Occipital lobe (tissue), 3 donors: ENCODE measurements at places on chromosomes 3 and 15. TPM values are rescaled to one million over a fixed set of nuclear protein-coding genes. Genes with fewer than 3 reads are reported as not detected.
A peak's percentile ranks its signal among the peaks of the same experiment; 100 is the strongest.

DNA sequence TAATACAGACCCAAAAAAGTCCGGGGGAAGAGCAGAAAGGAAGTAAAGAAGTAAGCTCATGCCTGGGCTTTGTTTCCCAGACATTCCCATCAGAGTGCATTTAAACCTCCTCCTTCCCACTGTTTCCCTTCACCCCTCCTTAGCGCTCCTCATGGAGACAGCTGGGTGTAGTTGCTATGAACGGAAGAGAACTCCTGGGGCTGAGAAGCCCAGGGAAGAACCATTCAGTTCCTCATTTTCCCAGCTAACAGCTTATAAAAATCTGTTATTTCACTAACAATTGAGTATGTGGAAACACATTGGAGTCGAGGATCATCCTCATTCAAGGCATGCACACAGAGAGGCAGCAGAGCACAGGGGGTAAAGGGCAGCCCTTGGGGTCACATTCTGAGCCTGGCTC lies 299.3 kb downstream of the SHQ1 start:
- DNase-seq: no peak

The FBXW12 gene
- 2.5 TPM for total RNA-seq

- no peak for DNase-seq
These were observed 515 bp downstream of the EPHA6 start for GRCh38 chr3:96814651-96815567.

GRCh38 chr3:129577925-129578786 lies 28.3 kb downstream of the PLXND1 start:
- DNase-seq: no peak

The CASR gene
- not detected for total RNA-seq

DNA sequence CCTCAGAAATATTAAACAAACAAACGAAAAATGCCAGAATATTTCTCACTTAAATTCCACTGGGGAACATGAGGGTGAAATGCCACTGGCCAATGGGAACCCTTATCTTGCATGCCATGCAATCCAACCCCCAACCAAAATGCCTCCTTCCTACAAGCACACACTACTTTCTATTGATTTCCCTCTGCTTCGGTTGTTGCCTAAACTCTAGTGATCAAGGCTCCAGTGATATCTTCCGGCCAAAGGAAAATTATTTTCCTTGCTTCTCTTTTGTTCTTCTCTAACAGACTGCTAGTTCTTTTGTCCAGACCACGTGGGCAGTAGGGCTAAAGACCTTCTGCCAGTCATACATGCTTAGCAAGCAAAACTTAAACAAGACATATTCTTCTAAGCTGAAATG lies 115.7 kb downstream of the TMCC1 start:
- no peak for DNase-seq

- no peak for DNase-seq
These were observed 94.0 kb downstream of the MDFIC2 start for GRCh38 chr3:70218471-70218870.

GRCh38 chr3:195063581-195064193 lies 207.3 kb downstream of the XXYLT1 start:
- DNase-seq: no peak

The GABRG3 gene
- total RNA-seq: 19.3 TPM

- DNase-seq: no peak
These were observed 4.5 kb upstream of the POPDC2 start for GRCh38 chr3:119664850-119665379.

DNA sequence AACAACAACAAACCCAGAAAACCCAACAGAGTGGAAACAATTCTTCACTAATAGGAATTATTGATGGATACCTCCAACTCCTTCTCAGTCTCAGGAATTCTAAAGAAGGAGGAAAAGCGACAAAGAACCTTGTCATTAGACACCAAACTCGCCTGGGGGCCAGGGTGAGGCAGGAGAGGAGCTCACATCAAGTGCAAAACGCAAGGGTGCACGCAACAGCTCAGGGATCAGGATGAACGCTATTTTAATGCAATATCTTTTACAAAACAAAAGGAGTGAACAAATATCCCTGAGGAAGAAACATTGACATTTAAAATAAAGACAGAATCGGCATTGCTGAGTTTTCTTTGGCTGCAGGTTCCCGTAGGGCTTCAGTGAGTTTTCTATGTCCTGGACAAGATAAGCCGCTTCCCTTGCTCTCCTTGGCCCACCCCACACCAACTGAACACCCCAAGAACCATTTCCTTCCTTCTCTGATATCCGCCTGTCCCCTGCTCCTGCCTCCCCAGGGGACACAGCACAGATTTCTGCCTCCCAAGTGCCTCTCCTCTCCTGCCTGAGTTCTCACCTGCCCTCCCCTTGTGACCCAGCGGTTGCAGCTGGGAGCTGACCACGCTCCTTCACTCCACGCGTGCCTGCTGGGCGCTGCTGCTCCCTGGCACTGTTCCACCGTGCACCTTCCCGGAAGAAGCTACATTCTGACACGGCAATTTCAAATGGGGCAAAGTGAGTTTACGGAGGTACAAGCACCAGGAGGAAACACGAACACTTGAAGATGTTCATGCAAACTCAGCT lies 63.0 kb downstream of the ATP10A start:
- DNase-seq: no peak

DNA sequence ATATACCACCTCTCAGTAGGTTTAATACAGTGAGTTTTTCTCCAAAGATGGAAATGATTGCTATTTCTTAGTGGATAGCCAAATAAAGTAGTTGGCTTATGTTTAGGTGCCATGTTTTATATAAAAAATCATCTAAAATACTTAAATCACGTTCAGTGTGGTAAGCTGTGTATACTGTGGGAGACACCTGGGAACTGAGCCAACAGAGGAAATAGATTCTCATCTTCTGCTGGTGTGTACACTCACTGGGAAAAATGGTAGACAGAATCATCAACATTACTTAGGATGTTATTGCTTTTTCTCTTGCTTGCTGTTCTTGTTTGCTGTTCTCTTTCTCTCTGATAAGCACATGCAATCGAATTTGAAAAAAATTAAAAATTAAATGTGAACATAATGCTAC lies 112.6 kb upstream of the MB21D2 start:
- DNase-seq: no peak

DNA sequence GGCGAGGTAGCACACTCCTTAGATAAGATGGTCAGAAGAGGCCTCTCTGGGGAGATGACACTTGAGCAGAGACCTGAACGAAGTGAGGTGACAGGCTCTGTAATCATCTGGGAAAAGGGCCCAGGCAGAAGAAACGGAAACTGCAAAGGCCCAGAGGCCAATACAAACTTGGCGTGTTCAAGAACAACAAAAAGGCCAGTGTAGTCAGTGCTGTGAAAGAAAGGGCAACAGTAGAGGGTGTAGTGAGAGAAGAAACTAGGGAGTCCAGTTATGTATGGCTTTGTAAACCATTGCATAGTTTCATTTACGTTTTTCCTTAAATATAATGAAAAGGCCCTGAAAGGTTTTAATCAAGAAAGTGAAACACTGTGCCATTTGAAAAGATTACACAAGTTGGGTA lies 31.8 kb downstream of the PLD1 start:
- no peak for DNase-seq

DNA sequence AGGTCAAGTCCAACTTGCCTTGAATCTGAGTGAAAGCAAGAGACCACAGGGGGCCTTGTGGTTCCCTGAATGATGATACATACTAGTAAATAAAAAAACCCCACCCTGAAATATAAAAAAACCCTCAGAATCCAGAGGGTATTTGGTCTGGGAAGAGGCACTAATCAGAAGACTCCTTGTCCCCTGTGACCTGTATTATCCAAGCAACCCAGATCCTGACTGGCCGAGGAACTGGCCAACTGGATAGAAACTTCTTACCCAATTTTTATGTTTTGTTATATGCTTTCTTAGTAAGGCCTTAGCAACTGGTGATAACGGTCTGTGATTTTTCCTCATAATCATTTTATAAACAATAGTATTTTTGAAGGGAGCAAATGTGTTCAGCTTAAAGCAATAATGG lies 17.5 kb downstream of the ABI3BP start:
- no peak for DNase-seq

DNA sequence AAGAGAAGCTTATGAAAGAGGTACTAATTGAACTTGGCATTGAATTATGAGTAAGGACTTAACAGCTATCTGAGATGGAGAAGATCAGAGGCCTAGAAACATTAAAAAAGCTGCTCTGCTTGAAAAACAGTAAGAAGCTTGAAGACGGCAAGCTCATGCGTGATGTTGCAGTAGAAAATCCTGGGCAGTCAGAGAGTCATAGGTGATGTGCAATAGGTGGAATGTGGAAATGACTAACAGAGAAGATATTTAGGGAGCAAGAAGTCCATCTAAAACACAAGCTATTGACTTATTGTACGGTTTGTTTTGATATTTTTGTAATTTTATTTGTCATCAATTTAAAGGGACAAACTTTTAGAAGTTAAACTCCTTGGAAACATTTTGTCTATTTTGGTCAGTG lies 1101.4 kb downstream of the ROBO2 start:
- DNase-seq: no peak

GRCh38 chr3:54621184-54621583 lies 306.7 kb downstream of the LRTM1 start:
- no peak for DNase-seq

The CTDSPL gene
- total RNA-seq: 13.1 TPM

The ALDH1A3 gene
- total RNA-seq: 1.9 TPM

DNA sequence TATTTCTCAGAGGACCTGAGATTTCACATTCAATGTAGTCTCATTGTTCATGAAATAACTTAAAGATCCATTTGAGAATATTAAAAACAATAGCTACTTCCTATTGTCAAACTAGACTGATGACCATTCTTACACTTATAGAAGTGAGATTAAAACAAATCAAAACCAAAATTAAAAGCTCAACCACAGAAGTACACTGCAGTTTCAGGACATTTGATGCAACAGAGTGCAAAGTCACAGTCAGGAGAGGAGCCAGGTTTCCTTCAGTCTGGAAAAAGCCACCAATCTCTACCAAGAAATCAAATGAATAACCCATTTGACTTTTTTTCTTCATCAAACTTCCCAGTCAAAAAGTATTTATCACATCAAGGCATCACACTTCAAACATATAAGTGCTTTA lies 5.5 kb downstream of the CCPG1 start:
- no peak for DNase-seq

DNA sequence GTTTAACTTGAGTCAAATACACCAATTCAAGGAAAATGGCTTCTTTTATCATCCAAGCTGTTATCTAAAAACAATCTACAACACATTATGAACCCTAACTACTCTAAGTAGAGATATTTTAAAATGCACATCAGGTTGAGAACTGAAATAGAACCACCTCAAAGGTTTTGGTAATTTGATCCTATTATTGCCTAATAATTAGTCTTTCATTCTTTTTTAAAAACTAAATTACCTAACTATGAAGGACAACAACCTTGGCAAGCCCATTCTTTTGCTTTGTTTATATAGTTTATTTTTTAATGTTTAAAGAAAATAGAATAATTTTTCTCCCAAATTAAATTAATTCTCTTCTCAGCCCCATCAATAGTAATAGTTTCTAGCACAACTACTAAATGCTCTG lies 61.1 kb upstream of the PPIB start:
- no peak for DNase-seq

DNA sequence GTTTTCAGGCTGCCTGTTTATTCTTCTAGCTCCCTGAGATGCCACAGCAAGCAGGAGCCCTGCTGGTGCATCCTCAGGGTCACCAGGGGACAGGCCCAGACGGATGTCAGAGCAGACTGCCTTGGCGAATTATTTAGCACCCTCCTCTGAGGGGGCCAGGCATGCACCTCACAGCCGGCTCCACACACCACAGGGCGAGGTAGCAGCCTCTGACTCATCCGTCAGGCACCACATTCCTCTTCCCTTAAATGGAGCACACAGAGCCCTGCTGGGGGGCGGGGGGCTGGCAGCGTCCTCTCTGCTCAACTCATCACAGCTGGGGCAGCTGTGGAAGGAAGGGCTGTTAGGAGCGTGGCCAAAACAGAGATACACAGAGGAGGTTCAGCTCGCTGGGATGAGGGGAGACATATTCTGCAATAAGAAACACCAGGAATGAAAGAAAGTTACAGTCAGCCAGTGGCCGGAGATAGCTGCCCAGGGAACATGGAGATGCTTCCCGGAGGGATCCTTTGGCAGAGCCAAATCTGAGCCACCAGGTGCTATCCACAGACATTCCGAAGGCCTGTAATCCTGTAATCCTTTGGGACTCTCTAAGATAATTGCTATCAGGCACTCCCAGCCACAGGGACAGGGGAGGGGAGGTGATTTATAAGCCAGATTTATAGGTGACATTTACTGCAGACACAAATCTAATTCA lies 13.9 kb upstream of the PRICKLE2 start:
- DNase-seq: peak; percentile 63

The ROBO1 gene
- 156 TPM for total RNA-seq

- DNase-seq: no peak
These were observed 22.6 kb upstream of the GPD1L start for GRCh38 chr3:32083702-32084270.

DNA sequence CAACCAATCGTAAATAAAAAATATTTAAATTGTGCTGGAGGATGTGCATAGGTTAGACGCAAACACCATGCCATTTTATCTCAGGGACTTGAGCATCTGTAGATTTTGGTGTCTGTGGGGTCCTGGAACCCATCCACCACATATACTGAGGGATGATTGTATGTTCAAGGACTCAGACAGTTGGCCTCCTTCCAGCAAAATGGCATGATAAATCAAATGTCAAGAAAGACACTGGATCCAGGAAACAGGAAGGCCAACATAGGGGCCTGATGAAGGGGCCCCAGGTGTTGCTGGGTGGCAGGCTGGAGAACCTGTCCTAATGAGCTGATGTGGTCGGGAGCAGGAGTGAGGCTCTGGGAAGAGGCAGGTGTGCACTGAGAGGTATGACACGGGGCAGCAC lies 289.5 kb downstream of the GABRG3 start:
- DNase-seq: no peak

GRCh38 chr15:39628546-39629257 lies 47.8 kb downstream of the THBS1 start:
- DNase-seq: no peak

DNA sequence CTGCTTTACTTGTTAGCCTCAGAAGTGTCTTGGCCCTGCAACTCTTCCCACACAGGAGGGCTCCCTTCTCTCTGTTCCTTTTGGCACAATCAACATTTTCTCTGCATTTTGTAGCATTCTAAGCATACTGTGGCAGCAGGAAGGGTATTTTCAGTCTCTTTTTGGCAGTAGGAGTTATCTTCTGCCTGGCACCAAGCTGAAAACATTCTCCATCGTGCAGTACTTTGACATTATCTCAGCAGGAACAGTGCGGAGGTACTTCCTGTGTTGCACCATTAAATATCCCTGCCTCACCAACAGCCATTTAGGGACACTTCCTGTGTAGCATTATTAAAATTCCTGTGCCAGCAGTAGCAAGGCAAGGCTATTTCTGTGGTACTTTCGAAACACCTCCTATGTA lies 233.2 kb upstream of the SEMA6D start:
- no peak for DNase-seq

- DNase-seq: no peak
These were observed 117.5 kb upstream of the ARHGEF3 start for GRCh38 chr3:56919137-56919796.

The TMEM202 gene
- not detected for total RNA-seq

The RNU5B-1 gene
- not detected for total RNA-seq
